Activated T-cell treated with anti-CD3 and anti-CD28 coated beads for 48 hours (primary cell): ENCODE measurements at places on chromosomes 6 and 20.

DNA sequence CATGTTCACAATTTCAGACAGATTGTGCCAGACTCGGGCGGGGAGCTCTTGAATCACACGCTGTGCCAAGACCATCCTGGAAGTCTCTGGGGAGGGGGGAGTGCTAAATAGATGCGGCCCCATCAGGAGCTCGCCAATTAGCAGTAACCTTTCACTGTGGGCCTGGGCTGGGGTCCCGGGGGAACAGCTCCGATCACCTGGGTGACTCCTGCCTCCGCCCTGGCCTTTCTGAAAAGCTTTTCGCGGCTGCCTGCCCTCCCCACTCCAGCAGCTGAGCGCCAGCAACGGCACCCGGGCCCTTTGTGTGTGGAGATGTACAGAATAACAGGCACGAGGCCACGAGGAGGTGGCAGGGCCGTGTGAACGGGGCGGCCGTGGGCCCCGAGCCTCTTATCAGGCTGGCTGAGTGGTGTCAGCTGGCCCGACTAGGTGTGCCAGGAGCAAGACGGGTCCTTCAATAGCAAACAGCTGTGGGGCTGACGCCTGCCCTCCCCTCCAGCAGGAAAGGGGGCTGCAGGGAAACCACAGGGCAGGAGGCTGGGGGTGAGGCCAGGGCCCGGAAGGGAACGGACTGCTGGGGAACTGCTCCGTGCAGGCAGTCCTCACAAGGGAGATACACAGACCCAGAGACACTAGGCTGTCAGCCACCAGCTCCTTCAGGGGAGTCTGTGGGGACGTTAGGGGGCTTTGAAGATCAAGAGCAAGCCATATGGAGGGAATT lies 56.8 kb downstream of the NOL4L start:
- DNase-seq = no peak

- no peak for DNase-seq
Observed at GRCh38 chr20:63022501-63022900, 15.7 kb upstream of the BHLHE23 start.

GRCh38 chr6:139452148-139452876 lies 77.9 kb upstream of the CITED2 start:
- DNase-seq = no peak

DNA sequence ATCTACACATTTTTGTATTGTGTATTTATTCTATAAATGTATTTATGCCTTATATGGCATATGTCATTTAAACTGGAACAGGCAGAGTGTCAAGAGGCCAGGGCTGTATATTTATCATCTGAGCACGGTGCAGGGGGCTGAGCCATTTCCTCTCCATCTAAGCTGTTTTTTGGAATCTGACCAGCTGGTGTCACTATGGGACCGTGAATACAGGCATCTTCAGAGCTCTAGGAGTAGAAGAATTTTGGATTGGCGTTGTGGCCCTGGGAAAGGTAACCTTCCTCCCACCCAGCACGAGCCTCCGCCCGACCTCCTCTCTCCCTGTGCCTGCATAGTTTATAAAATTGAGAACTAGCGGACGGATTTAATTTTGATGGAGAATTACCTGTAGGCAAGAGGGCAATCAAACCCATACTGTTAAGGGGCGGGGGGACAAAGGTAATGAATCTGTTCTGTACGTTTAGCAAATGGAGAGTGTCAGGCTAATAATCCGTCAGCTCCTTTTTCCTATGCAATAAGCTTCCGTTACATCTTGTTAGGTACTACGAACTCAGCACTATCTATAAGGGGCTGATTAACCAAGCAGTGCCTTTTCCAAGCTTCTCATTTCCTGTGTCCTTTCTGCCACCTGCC lies 29.0 kb upstream of the EEF1E1 start:
- DNase-seq = peak; percentile 8

- DNase-seq = no peak
Observed at GRCh38 chr6:157747370-157747769, 75.7 kb upstream of the SNX9 start.

DNA sequence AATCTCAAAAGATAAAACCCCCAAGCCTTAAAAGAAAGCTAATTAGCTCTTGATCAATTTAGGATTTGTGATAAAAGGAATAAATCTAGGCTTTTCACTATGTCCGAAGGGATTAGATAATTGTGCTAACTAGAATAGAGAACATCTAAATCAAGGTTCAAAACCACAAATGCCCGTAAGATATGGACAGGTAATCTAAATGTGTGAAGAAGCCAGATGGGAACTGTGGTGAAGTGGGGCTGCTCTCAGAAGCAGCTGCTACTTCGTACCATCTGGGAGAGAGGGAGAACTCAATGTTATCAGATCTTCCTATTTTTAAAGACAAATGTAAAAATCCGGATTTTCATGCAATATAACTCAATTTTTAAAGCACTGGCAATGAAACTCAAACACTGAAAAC lies 44.2 kb downstream of the NCOA6 start:
- no peak for DNase-seq

DNA sequence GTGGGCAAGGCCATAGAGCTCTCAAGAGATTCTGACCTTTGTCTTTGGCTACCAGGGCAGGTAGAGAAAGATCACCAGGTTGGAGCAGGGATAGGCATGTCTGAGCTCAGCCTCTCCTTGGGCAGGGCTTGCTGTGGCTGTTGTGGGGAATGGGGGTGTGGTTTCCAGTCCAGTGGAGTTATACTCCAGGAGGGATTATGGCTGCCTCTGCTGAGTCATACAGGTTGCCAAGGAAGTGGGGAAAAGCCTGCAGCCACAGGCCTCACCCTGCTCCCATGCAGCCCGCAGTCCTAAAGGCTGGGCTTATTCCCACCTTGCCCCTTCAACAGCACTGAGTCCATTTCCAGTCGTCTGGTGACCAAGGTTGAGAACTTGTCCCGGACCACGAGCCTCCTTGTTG lies 21.9 kb downstream of the MEP1A start:
- no peak for DNase-seq

DNA sequence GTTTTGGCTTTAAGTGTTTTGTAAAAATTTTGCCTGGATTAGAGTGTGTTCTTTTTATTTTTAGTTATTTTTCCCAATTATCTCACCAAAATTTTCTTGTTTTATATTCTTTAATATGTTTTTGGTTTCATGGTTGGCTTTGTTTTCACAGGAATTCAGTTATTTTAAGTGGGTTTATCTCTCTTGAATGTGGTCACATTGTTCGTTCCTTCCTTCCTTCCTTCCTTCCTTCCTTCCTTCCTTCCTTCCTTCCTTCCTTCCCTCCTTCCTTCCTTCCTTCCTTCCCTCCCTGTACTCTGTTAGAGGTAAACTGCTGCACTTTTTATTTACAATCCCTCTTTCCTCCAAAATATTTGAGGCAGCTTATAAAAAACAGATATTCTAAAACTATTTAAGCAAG lies 672.9 kb upstream of the CITED2 start:
- DNase-seq = no peak

- DNase-seq = no peak
Observed at GRCh38 chr6:144069506-144069905, 25.9 kb downstream of the SF3B5 start.

DNA sequence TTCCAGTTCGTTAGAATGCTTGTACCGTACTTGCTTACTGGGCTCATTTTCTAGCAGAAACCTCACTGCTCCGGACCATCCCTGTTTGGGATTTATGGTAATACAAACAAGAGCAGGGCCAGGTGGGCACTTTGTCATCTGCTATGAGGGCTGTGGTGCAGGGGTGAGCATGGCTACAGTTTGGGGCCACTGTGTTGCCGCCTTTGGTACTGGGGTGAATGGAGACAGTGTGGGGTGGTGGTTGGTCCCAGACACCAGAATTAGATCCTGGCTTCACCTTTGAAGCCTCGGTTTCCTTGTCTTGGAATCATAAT lies 95.0 kb downstream of the TOX2 start:
- DNase-seq = no peak

- no peak for DNase-seq
Observed at GRCh38 chr6:111776236-111777221, 96.7 kb downstream of the FYN start.

DNA sequence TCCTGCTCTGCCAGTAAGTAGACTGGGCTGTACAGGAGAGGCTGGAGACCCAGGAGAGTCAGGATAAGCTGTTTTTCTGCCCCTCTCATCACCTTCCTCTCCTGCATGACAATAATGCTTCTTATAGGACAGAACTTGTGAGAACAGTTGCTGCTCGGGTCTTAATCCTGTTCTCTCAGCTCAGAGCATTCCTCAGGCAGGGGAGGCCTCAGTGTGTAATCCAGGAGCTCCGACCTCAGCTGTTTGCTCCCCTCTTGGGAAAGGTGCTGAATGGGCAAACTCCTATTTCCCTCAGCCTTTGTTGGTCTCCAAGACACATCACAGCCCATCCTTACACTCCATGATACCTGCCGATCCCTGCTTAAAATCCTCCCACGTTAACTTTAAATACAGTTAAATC lies 134.9 kb upstream of the LRFN2 start:
- DNase-seq = no peak
